Activated B cell treated with CpG ODN at 0.5 μM for 24 hours (primary cell): ENCODE measurements at places on chromosomes 7 and 10.

- no peak overlapping the region for H3K4me3 ChIP-seq
- no peaks in the 10 kb centered on the region for H3K27me3 ChIP-seq
- H3K27ac ChIP-seq, result no peak overlapping the region
- no peaks in the 10 kb centered on the region for H3K4me1 ChIP-seq
- no peaks in the 10 kb centered on the region for H3K36me3 ChIP-seq
These were observed 390.7 kb downstream of the INHBA start for GRCh38 chr7:41312235-41312634.

DNA sequence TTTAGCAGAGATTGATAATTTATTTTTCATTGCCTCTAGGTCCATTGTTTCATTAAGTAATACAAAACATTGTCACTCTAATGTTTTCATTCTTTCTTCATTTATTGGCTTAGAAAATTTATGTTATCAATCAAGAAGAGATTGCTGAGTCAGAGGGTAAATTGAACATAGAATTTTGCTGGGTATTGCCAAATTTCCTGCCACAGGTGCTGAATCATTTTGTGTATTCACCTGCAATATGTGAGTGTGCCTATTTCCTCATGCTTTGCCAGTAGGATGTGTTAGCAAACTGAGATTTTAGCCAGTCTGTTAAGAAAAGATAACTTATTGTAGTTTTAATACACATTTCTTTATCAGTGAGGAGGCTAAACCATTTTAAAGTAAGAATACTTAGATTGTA is 38.0 kb downstream of the MARCHF5 start:
- no peak for DNase-seq
- peaks cover 3% of the 10 kb centered on the region for H3K4me1 ChIP-seq
- H3K27ac ChIP-seq, result no peak overlapping the region
- H3K4me3 ChIP-seq, result no peak overlapping the region
- peaks cover 19% of the 10 kb centered on the region for H3K36me3 ChIP-seq

GRCh38 chr7:45131891-45132290 is 20.4 kb upstream of the TBRG4 start:
- peaks cover 4% of the 10 kb centered on the region for H3K4me1 ChIP-seq
- DNase-seq, result no peak
- H3K4me3 ChIP-seq, result no peak overlapping the region
- no peaks in the 10 kb centered on the region for H3K27me3 ChIP-seq

- H3K27me3 ChIP-seq, result no peaks in the 10 kb centered on the region
- no peak for DNase-seq
- no peaks in the 10 kb centered on the region for H3K4me1 ChIP-seq
- H3K4me3 ChIP-seq, result no peak overlapping the region
These were observed 449.1 kb downstream of the XPNPEP1 start for GRCh38 chr10:109474261-109474660.
